ENCODE measurements at places on chromosomes 11 and 22. TPM values are rescaled to one million over a fixed set of nuclear protein-coding genes. Genes with fewer than 3 reads are reported as not detected.
A peak's percentile ranks its signal among the peaks of the same experiment; 100 is the strongest.

PPP2R1B gene
- 32.0 TPM for total RNA-seq

DNA sequence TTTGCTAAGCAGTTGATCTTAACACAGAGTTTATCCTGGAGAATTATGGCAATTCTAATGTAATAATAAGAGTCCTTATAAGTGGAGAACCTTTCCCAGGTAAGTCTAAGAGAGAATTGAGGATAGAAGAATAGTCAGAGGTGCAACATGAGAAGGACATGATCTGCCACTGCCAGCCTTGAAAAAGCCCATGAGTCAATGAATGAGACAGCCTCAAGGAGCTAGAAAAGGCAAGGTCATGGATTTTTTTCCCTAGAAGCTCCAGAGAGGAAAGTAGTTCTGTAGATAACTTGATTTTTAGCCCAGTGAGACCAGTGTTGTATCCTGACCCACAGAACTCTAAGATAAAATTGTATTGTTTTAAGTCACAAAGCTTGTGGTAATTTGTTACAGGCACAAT, 16.9 kb downstream of the MS4A6A start:
- no peaks in the 10 kb centered on the region for H3K36me3 ChIP-seq
- no peak overlapping the region for H3K27ac ChIP-seq

GRCh38 chr11:117092951-117093590, 5.2 kb downstream of the SIK3 start:
- no peaks in the 10 kb centered on the region for H3K27me3 ChIP-seq
- H3K4me1 ChIP-seq: no peaks in the 10 kb centered on the region
- H3K36me3 ChIP-seq: no peaks in the 10 kb centered on the region
- no peak overlapping the region for H3K4me3 ChIP-seq
- peak overlapping the region; percentile 57 for H3K27ac ChIP-seq

- H3K36me3 ChIP-seq: no peaks in the 10 kb centered on the region
- no peaks in the 10 kb centered on the region for H3K27me3 ChIP-seq
- no peak overlapping the region for H3K27ac ChIP-seq
- H3K4me3 ChIP-seq: no peak overlapping the region
- no peaks in the 10 kb centered on the region for H3K4me1 ChIP-seq
Measured at GRCh38 chr11:88739524-88739923, 326.3 kb downstream of the GRM5 start.

PIWIL4 gene
- 6.7 TPM for total RNA-seq

DNA sequence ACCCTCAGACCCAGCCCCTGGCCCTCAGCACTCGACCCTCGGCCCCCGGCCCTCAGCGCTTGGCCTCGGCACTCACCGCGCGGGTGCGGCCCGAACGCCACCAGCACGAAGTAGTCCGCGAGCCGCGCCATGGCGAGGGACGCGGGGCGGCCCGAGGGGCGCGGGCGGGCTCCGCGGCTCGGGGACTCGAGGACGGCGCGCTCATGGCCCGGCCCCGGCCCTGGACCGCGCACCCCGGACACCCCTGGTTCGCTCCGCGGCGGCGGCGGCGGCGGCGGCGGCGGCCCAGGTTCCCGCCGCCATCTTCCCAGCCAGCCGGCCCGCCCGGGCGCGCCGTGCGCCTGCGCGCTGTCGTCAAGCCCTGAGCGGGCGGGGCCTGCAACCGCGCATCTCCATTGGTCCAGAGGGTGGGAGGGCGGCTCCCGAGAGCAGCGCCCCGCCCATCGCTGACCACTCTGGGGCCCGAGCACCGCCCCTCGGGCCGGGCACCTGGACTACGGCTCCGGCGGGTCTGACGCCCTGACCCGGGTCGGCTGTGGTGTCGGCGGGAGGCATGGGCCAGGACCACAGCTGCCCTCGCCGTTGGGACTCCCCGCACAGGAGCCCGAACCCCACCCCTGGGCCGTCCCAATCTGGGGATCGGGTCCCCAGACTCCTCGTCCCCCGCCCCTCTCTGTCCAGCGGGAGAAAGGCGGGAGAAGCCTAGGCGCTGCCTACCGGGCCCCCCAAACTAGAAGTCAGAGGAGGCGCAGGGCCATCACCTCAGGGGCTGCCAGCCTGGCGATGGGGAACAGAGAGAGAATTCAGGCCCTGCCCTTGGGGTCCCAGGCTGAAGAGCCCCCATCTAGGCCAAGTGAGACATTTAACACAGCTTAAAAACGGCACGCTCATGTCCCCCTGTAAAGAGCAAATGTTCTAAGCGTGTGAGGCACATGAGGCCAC, at the start of gene SBF1:
TSS of gene SBF1 (minus strand) at position 326 of the 942 bp plus-strand sequence. CDS start at position 131, 195 bp downstream.
- H3K4me1 ChIP-seq: peaks cover 13% of the 10 kb centered on the region
- no peaks in the 10 kb centered on the region for H3K36me3 ChIP-seq
- peak; percentile 88 for DNase-seq
- peak within 1 kb of the TSS; percentile 74 for H3K4me3 ChIP-seq

GRCh38 chr11:15840966-15841365, 515.4 kb downstream of the SOX6 start:
- no peaks in the 10 kb centered on the region for H3K27me3 ChIP-seq
- DNase-seq: no peak
- H3K36me3 ChIP-seq: no peaks in the 10 kb centered on the region
- H3K27ac ChIP-seq: no peak overlapping the region

DNA sequence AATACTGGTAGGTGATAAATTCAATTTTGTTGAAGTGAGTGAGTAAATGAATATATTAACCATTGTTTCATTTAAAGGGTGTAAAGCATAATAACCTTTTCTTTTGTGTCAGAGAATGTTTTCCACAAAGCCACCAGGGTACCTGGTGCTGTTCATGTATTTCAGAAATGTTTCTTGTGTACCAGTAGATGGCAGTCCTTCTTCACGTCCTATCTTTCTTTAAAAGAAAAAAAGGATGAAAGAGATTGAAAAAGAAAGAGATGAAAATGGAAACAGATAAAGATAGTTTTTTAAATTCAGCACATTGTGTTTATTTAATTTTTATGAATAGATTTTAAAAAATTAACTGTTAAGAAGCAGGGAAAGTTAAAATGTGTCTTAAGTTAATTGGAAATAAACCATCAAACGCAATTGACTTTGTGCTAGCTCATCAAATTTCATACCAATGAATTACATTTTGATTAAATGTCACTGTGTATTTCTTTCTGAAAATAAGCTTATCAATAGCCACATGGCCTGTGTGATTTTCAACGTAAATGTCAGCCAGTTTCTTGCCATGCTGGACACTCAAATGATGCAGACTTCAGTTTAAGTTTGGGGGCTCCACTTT, 65.5 kb upstream of the CHORDC1 start:
- H3K4me3 ChIP-seq: no peak overlapping the region
- H3K27me3 ChIP-seq: no peaks in the 10 kb centered on the region
- no peaks in the 10 kb centered on the region for H3K4me1 ChIP-seq
- no peaks in the 10 kb centered on the region for H3K36me3 ChIP-seq

GRCh38 chr11:103812680-103813079, 223.8 kb upstream of the DDI1 start:
- no peaks in the 10 kb centered on the region for H3K27me3 ChIP-seq
- no peak for DNase-seq
- H3K4me1 ChIP-seq: no peaks in the 10 kb centered on the region
